ENCODE measurements at places on chromosomes 11 and 22.

GRCh38 chr11:65489706-65490320 is 9.0 kb upstream of the MALAT1 start:
- no peak for DNase-seq

GRCh38 chr22:25928038-25928437 is 186.1 kb downstream of the MYO18B start:
- DNase-seq: no peak

DNA sequence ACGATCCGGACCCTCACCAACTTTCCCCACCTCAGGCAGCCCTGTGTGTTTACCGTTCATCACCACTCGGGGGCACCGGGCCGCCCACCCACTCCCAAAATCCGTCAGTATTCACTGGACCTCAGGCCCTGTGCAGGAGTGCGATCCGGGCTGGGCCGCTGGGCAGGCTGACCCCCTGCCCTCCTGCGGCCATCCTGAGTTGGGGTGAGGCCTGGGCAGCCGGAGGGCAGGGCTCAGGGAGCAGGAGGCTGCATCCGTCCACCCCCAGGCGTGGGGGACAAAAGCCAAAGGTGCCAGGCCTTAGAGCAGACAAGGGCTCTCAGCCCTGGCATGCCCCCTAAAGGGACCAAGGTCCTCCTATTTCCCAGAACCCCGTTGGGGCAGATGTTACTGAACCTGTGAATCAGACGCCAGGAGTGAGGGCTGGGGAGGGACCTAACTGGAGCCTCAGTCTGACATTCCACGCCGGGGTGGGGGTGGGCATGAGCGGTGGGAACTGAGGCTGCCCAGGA is 16.8 kb upstream of the TMEM191C start:
- no peak for DNase-seq

GRCh38 chr11:12066799-12067508 is 43.4 kb upstream of the MICAL2 start:
- DNase-seq: no peak

GRCh38 chr22:24433828-24434470 is 6.5 kb downstream of the ADORA2A start:
- no peak for DNase-seq

GRCh38 chr11:35313066-35313759 is 106.1 kb downstream of the SLC1A2 start:
- DNase-seq: no peak

DNA sequence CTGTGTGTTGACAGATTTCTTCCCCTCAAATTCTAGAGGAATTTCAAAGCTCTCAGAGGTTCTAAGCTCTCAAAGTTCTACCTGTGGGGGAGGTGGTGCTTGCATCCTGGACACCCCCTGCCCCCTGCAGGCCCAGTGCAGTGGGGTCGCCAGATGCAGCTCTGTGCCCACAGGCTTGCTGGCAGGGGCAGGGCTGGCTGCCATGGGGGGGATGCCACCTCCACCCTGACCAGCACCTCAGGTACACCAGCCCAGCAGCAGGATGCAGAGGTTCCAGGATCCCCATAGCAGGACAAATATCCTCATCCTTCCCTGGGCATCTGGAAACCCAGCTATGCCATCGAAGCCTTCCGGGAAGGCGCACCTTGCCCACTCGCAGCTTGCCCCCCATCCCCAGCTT is 91.1 kb downstream of the BRD1 start:
- no peak for DNase-seq

DNA sequence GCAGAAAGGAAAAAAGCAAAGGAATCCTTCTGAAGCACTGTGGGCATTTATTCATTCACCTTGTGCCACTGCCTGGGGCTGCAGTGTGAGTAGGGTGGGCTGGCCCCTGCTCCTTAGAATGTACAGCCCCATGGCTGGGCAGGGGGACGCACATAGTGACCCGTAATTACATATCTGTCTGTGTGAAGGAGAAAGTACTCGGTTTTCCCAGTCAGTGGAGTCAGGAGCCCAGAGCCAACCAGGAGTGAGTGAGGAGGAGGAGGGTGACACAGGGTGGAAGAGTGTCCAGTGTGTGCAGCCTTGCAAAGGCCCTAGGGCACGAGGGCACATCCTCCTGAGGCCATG is 91.9 kb downstream of the CDKN1C start:
- DNase-seq: no peak

DNA sequence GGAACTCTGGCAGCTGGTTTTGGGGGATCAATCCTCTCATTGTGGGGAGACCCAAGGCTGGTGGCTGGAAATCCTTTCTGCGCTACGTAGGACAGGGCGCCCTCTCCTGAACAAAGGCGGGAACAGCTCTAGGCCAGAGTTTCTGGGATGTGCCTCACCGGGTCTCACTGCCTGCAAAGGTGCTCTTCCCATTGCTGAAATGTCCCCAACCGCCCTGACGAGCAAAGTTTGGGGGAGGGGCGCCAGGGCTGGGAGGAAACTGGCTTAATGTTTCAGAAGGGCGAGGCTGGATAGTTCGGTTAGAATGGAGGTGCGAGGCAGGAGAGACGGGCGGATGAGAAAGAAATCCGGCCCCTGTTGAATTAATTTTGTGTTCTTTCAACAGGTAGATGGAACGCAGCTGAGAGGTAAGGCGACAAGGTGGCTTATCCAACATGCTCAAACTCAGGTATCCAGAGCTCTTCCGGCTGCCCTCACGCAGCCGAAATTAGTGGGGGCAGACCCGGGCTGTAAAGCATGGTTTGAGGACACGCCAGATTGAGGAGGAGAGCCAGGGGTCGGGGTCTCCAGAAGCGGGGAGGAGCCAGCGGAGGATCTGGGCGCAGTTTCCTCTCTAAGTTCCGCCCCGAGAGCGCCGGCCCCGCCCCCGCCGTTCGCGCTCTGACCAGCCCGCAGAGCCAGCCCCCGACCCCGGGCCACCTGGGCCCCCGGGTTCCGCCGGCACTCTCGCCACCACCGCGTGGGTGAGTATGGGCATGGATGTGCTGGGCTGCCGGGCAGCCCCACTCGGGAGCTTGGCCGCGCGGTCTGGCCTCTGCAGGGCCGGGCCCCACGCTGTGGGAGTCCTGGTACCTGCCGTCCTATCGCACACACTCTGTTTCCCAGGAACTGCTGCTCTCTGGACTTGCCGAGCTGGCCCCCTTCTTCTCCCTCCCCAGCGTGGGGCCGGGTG is at the start of gene PGAP2:
Gene PGAP2 (plus strand): TSS at position 652 of the 952 bp plus-strand sequence. CDS start 2,700 bp downstream, outside the sequence.
- no peak for DNase-seq

GRCh38 chr11:100550912-100551632 is 136.0 kb upstream of the ARHGAP42 start:
- no peak for DNase-seq

GRCh38 chr11:119902656-119903231 is 173.7 kb upstream of the NECTIN1 start:
- no peak for DNase-seq

- DNase-seq: no peak
These were observed 2.4 kb downstream of the CAPN1 start for GRCh38 chr11:65184146-65184545.
